ENCODE measurements at places on chromosomes 2 and 18.

GRCh38 chr2:190607014-190607597, 41.8 kb upstream of the NAB1 start:
- no peaks in the 10 kb centered on the region for H3K27me3 ChIP-seq
- H3K4me3 ChIP-seq, result no peak overlapping the region
- no peak overlapping the region for H3K27ac ChIP-seq

GRCh38 chr18:78814766-78815165, 164.9 kb upstream of the SALL3 start:
- no peaks in the 10 kb centered on the region for H3K4me1 ChIP-seq
- H3K4me3 ChIP-seq, result no peak overlapping the region
- H3K27ac ChIP-seq, result no peak overlapping the region
- peaks cover 20% of the 10 kb centered on the region for H3K27me3 ChIP-seq

DNA sequence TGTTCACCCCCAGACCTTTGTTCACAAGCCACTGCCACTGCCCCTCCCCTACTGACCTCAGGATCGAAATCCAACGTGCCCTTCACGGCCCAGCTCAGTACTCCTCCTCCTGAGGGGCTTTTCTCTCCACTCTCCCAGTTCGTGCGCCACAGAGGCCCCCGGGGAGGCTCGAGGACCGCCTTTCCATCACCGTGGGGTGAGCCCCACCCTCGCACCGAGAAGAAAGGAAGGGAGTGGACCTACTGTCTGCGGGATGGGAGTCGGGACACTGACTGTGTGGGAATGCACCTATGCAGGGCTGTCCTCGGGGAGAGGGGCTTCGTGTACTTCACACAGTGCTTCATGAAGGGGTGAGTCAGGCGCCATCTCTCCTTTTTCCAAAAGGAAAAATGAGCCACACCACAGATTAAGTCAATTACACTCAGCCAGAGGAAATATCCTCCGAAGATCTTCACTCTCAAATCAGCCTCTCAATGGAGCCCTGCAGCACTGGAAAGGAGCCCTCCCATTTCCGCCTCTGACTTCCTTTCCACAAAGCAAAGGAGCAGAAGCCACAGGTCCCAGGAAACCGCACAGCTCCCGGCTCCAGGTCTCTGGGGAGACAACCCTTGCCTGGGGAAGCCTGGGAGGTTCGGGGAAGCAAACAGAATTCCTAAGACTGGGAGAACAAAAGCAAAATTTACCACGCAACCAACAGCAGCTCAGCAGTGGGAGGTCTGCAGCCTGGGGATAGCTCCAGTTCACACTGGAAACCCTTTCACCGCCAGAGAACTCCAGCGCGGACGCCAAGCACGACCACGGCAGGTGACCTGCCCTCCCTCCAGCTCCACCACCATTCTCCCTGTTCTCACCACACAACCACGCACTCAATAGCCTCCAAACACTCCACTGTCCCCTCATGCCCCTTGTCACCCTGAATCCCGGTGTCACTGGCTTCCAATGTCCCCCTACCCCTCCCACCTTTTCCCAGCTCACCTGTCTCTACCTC, 21.6 kb downstream of the ADCY3 start:
- no peak for DNase-seq
- no peaks in the 10 kb centered on the region for H3K4me1 ChIP-seq
- no peak overlapping the region for H3K4me3 ChIP-seq
- peaks cover 16% of the 10 kb centered on the region for H3K36me3 ChIP-seq
- no peaks in the 10 kb centered on the region for H3K27me3 ChIP-seq
- H3K27ac ChIP-seq, result no peak overlapping the region

- H3K4me1 ChIP-seq, result no peaks in the 10 kb centered on the region
- no peak overlapping the region for H3K27ac ChIP-seq
- no peaks in the 10 kb centered on the region for H3K36me3 ChIP-seq
- H3K4me3 ChIP-seq, result no peak overlapping the region
Measured at GRCh38 chr2:119218478-119219064, 5.1 kb upstream of the STEAP3 start.

- no peaks in the 10 kb centered on the region for H3K4me1 ChIP-seq
- no peaks in the 10 kb centered on the region for H3K27me3 ChIP-seq
- no peak for DNase-seq
- no peak overlapping the region for H3K27ac ChIP-seq
- no peaks in the 10 kb centered on the region for H3K36me3 ChIP-seq
Measured at GRCh38 chr2:204681412-204681811, 136.1 kb downstream of the PARD3B start.

GRCh38 chr18:8538935-8539334, 70.3 kb upstream of the RAB12 start:
- H3K4me3 ChIP-seq, result no peak overlapping the region
- H3K27me3 ChIP-seq, result peaks cover 4% of the 10 kb centered on the region
- H3K36me3 ChIP-seq, result no peaks in the 10 kb centered on the region
- DNase-seq, result no peak
- no peak overlapping the region for H3K27ac ChIP-seq

DNA sequence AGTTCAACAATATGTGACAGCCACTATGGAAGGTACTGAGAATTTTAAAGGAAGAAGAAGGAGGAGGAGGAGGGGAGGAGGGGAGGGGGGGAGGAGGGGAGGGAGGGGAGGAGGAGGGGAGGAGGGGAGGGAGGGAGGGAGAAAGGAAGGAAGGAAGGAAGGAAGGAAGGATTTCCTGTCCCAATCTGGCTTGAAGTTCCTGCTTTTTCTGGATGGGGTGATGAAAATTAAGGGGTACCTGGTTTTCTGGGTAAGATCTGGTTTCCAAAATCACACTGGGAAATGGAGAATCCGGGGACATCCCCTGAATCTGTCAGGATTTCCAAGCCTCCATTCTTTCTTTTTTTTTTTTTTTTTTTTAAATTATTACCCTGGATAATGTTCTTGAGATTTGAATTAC, 271.8 kb downstream of the MTX2 start:
- DNase-seq, result no peak
- H3K36me3 ChIP-seq, result no peaks in the 10 kb centered on the region
- H3K27me3 ChIP-seq, result peaks cover 28% of the 10 kb centered on the region
- H3K4me3 ChIP-seq, result no peak overlapping the region

- DNase-seq, result no peak
- H3K4me1 ChIP-seq, result no peaks in the 10 kb centered on the region
- no peak overlapping the region for H3K4me3 ChIP-seq
- H3K36me3 ChIP-seq, result no peaks in the 10 kb centered on the region
- H3K27me3 ChIP-seq, result peaks cover 8% of the 10 kb centered on the region
- H3K27ac ChIP-seq, result no peak overlapping the region
Measured at GRCh38 chr18:37604032-37604431, 38.4 kb upstream of the CELF4 start.

GRCh38 chr2:28267282-28267681, 125.4 kb upstream of the FOSL2 start:
- H3K4me1 ChIP-seq, result no peaks in the 10 kb centered on the region
- no peak overlapping the region for H3K27ac ChIP-seq
- no peaks in the 10 kb centered on the region for H3K27me3 ChIP-seq
- no peak for DNase-seq
- H3K4me3 ChIP-seq, result no peak overlapping the region

- DNase-seq, result no peak
- H3K27me3 ChIP-seq, result peaks cover 7% of the 10 kb centered on the region
- no peak overlapping the region for H3K4me3 ChIP-seq
- H3K27ac ChIP-seq, result no peak overlapping the region
- no peaks in the 10 kb centered on the region for H3K36me3 ChIP-seq
Measured at GRCh38 chr2:108926561-108927380, 62.2 kb downstream of the EDAR start.

- H3K36me3 ChIP-seq, result no peaks in the 10 kb centered on the region
- H3K4me1 ChIP-seq, result peaks cover 2% of the 10 kb centered on the region
- no peak overlapping the region for H3K27ac ChIP-seq
- H3K27me3 ChIP-seq, result peaks cover 53% of the 10 kb centered on the region
- H3K4me3 ChIP-seq, result no peak overlapping the region
- DNase-seq, result no peak
Measured at GRCh38 chr2:217944366-217944765, 58.4 kb downstream of the TNS1 start.

GRCh38 chr2:197369228-197369932, 58.8 kb upstream of the ANKRD44 start:
- peaks cover 9% of the 10 kb centered on the region for H3K4me1 ChIP-seq

DNA sequence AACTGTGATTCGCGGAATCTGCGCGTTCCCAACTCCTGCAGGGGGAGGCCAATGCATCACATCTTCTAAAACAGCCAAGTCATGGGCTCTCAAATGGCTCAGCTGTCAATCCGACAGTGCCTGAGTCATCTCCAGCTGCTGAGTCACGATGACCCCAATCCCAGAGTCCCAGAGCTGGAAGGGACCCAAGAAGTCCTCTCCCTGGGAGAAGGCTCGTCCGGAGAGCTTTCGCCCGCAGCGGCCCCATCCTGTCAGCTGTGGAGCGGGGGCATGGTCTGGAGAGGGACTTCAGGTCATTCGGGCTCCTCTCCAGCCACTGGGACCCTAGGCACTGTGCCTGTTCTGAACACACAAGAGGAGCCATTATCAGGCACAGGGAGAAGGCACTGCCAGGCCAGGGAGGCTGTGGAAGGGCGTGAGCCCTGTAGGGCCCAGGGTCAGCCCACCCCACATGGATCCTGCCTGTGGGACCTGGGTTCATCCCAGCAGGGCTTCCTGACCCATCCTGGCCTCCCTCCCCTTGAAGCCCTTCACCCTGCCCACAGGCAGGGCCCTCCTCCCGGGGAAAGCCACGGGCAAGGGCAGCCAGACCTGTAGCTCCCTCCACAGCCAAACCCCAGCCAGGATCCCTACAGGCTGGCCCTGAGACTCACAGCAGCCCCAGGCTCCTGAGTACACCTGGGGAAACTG, 47.6 kb upstream of the GPC1 start:
- no peaks in the 10 kb centered on the region for H3K36me3 ChIP-seq
- no peaks in the 10 kb centered on the region for H3K4me1 ChIP-seq
- DNase-seq, result no peak

DNA sequence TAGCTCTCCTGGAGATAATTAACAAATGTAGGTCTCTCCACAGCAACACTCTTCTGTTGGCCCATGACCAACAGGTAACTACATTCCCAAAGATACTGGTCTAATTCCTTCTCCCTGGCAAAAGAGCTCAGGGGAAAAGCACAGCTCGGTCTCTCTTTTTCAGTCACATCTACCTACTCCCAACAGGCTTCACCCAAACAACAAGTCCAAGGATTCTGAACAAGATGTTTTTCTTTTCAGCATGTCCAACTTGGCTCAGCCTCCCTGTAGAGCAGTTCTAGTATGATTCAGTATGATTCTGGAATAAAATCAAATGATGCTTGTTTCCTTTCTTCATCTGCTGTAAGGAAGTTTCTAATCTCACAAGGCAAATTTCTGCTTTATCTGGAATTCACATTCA, 1704.8 kb upstream of the PIK3C3 start:
- H3K27me3 ChIP-seq, result no peaks in the 10 kb centered on the region
- H3K4me1 ChIP-seq, result no peaks in the 10 kb centered on the region
- DNase-seq, result no peak
- H3K27ac ChIP-seq, result no peak overlapping the region

- H3K27me3 ChIP-seq, result no peaks in the 10 kb centered on the region
- DNase-seq, result no peak
- H3K4me1 ChIP-seq, result no peaks in the 10 kb centered on the region
Measured at GRCh38 chr2:82234283-82234874, 1929.8 kb upstream of the LRRTM1 start.

- DNase-seq, result no peak
- H3K4me3 ChIP-seq, result no peak overlapping the region
- peaks cover 12% of the 10 kb centered on the region for H3K27me3 ChIP-seq
- H3K4me1 ChIP-seq, result peaks cover 39% of the 10 kb centered on the region
- H3K36me3 ChIP-seq, result no peaks in the 10 kb centered on the region
Measured at GRCh38 chr2:98478907-98479306, 34.2 kb downstream of the INPP4A start.

GRCh38 chr2:85846411-85846810, 42.4 kb downstream of the ST3GAL5 start:
- H3K36me3 ChIP-seq, result peaks cover 27% of the 10 kb centered on the region
- no peak overlapping the region for H3K4me3 ChIP-seq
- DNase-seq, result no peak

- no peaks in the 10 kb centered on the region for H3K36me3 ChIP-seq
- H3K27ac ChIP-seq, result no peak overlapping the region
- no peak for DNase-seq
- H3K4me3 ChIP-seq, result no peak overlapping the region
- peaks cover 37% of the 10 kb centered on the region for H3K27me3 ChIP-seq
- H3K4me1 ChIP-seq, result peaks cover 10% of the 10 kb centered on the region
Measured at GRCh38 chr18:5632041-5632440, 88.2 kb upstream of the EPB41L3 start.

DNA sequence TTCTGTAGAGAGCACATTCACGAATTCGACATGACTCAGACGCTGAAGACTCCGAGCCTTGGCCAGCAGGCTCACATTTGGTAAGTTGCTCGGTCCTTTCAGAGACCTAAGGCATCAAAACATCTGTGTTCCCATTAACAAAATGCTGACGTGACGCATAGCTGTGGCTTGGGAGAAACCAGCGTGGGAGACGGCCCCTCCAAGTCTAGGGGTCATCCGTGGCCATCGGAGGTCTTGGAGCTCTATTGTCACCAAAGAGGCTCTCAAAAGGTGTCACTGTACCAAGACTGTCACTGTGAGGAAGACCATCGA, 14.9 kb downstream of the FBLN7 start:
- no peaks in the 10 kb centered on the region for H3K36me3 ChIP-seq
- no peak overlapping the region for H3K27ac ChIP-seq
- peaks cover 22% of the 10 kb centered on the region for H3K4me1 ChIP-seq

DNA sequence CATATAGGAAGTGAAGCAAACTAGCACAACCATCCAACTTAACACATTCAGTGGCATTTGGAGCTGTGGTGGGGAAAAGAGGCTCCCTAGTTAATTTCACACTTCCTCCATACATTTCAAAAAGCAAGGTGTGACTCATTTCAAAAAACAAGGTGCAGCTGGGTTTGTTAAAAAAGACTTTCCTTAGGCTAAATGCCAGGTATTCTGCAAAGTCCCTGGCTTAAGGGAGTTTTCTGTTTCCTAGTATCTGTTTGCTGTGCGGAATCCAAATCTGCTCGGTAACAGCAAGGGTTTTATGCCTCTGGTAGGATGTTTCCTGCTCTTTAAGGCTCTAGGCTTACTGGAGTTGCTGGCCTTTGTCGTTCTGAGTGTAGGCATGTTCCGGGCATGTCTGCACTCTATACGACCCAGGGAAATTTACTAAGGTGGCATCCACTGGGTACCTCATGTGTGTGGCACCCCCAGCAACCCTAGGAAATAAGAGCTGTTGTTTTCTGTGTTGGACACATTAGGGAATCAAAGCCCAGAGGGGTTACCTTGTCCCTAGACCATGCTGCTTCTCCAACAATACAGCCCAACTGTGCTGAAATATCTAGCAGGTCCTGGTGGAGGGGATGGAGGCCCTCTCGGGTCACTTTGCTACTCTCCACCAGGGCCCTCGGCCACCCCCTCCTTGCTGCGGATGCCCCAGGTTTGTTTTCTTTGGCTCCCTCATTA, 634 bp upstream of the MSGN1 start:
- no peak overlapping the region for H3K4me3 ChIP-seq
- no peaks in the 10 kb centered on the region for H3K36me3 ChIP-seq
- no peak for DNase-seq
- peak overlapping the region; percentile 9 for H3K27ac ChIP-seq
